GM23338 (cell line): ENCODE measurements at places on chromosomes 16 and 17. TPM values are rescaled to one million over a fixed set of nuclear protein-coding genes. Genes with fewer than 3 reads are reported as not detected.

DNA sequence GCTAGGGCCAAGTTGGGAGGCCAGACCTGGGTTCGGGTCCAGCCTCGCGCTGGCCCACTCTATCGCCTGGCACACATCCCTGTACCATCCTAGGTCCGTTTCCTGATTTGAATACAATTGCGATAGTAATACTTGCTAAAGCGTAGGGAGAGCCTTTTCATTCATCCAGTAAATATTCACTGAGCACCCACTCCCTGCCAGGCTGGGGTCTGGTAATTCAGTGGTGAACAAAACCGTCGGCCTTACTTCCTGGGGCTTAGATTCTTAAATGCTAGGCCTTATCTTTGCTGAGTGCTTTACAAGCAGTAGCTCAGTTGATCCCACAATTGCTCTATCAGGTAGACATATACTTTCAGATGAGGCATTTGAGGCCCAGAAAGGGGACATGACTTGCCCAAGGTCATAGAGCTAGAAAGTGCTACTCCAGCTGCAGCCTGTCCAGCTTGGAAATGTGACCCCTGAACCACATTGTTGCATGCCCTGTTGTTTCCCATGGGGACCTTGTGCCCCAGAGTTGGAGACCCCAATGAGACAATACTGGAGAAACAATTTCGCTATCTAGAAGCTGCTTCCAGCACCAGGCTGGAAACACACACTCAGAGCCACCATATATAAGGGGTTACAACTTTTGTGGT lies 691 bp downstream of the USB1 start:
- no peaks in the 10 kb centered on the region for H3K27me3 ChIP-seq
- peaks cover 13% of the 10 kb centered on the region for H3K36me3 ChIP-seq
- DNase-seq, result no peak
- H3K4me1 ChIP-seq, result peaks cover 8% of the 10 kb centered on the region
- H3K4me3 ChIP-seq, result peak overlapping the region; percentile 95

- no peak overlapping the region for H3K27ac ChIP-seq
- H3K36me3 ChIP-seq, result no peaks in the 10 kb centered on the region
- no peak for DNase-seq
- H3K27me3 ChIP-seq, result peaks cover 27% of the 10 kb centered on the region
- no peak overlapping the region for H3K4me3 ChIP-seq
Measured at GRCh38 chr17:47864791-47865216, 13.8 kb upstream of the SP6 start.

Gene ALOX12B
- 0.16 and 0.30 TPM in 2 replicates for polyA plus RNA-seq

GRCh38 chr16:11198828-11199227 lies 57.2 kb downstream of the SOCS1 start:
- no peak for DNase-seq
- no peaks in the 10 kb centered on the region for H3K36me3 ChIP-seq
- peaks cover 26% of the 10 kb centered on the region for H3K4me1 ChIP-seq
- H3K4me3 ChIP-seq, result no peak overlapping the region

DNA sequence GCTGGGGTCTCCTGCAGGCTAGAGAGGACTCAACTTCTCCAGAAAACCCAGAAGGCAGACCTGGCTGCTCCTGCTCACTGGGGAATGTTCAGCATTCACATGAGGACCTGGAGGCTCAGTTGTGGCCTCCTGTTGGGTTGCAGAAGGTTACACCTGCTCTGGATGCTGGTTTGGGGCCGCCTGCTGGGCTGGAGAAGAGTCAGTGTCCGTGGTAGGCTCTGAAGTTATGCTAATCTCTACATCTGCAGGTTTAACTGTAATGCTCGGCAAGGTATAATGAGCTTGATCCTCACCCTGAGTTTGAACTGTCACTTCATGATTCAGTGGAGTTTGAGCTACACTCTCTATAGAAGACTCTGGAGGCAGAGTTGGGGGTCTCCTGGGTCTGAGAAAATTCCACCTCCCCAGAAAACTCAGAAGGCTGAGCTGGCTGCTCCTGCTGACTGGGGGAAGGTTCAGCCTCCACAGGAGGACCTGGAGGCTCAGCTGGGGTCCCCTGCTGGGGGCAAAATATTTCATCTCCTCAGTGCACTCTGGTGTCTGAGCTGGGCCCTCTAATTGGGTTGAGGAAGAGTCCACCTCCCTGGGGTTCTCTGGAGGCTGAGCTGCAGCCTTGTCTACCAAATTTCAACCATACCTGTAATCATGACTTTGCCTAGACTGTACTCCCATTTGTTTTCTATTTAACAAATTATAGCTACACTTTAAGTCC lies 23.5 kb downstream of the RDM1 start:
- DNase-seq, result no peak
- H3K27me3 ChIP-seq, result no peaks in the 10 kb centered on the region

GRCh38 chr17:82325286-82326180 lies 8.0 kb downstream of the SECTM1 start:
- no peaks in the 10 kb centered on the region for H3K27me3 ChIP-seq
- no peak overlapping the region for H3K27ac ChIP-seq
- H3K36me3 ChIP-seq, result no peaks in the 10 kb centered on the region
- no peak for DNase-seq
- H3K4me3 ChIP-seq, result no peak overlapping the region

DNA sequence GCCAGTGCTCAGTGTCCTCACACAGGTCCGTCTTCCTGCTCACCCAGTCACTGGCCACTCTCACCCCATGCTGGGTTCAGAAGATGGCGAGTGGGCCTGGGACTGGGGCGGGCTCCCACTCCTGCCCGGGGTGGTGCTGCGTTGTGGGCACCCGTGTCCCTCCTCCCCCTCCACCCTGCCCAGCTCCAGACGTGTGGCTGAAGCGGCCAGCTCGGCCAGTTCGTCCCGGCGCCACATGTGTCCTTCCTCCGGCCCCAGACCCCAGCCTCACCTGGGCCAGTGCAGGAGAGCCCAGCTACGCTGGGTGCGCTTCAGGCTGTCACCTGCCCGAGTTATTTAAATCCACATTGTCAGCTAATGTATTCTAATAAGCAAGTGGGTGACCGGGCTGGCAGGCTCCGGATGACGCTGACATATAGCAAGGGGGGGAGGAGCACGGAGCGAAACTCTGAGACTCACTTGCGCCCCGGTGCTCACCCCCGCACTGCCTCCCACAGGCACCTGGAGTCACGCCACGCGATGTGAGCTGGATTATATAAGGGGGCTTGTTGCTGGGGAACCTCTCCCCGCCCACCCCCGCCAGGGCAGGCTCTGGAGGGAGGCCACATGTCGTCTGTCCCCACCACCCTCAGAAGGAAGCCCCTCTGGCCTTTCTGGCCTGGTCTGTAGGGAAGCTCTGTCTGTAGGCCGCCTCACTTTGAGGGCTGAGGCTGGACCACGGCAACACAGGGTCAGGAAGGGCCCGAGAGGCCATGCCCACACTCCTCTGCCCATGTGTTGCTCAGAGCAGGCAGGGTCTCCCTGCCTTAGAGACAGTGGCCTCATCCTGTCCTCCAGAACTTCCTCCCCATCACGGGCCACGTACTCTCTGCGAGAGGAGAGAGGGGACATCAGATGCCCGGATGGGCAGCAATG lies 7.1 kb upstream of the BAIAP2 start:
- DNase-seq, result no peak
- no peaks in the 10 kb centered on the region for H3K27me3 ChIP-seq
- no peaks in the 10 kb centered on the region for H3K36me3 ChIP-seq
- H3K27ac ChIP-seq, result no peak overlapping the region
- H3K4me3 ChIP-seq, result no peak overlapping the region

Gene CDH13
- polyA plus RNA-seq, result 1.2 and 1.6 TPM in 2 replicates

Gene TVP23B
- polyA plus RNA-seq, result 25.0 and 26.3 TPM in 2 replicates

GRCh38 chr17:75404731-75405364 lies 630 bp downstream of the GRB2 start:
- no peaks in the 10 kb centered on the region for H3K36me3 ChIP-seq
- peak overlapping the region; percentile 97 for H3K4me3 ChIP-seq

Gene CES5A
- not detected in 2 replicates for polyA plus RNA-seq

Gene TEKT5
- polyA plus RNA-seq, result not detected in 2 replicates

DNA sequence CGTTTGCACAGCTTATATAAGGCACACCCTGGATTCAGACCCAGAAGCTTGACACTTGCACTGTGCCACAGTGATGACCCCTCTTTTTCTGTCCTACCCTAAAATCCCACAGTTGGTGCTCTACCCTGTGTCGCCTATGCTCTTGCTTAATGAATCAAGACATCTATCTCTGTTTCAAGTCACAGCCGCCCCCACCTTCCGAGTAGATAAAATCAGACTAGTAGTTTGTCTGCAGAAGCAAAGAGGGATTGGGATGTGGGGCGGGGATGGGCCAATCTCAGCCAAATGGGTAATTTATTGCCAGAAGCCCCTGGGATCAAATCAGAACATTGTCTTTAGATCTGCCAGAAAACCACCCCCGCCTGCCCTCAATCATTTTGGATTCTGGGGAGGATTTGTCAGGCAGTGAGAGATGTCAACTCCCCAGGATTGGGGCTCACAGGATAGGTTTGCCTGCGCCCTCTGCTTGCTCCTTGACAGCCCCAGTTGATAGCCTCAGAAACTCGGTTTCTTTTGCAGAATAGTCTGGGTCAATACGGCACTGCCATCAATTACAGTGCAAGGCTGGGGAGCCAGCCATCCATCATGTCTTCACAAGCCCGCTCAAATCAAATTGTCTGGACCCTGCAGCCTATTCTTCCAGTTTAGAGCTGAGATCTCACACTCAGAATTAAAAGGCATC lies 520.8 kb downstream of the GRIN2A start:
- no peak overlapping the region for H3K27ac ChIP-seq
- no peak for DNase-seq
- H3K36me3 ChIP-seq, result peaks cover 4% of the 10 kb centered on the region
- no peaks in the 10 kb centered on the region for H3K27me3 ChIP-seq
- H3K4me3 ChIP-seq, result no peak overlapping the region

GRCh38 chr17:15929941-15930340 lies 15.0 kb upstream of the ADORA2B start:
- no peaks in the 10 kb centered on the region for H3K4me1 ChIP-seq
- no peaks in the 10 kb centered on the region for H3K27me3 ChIP-seq
- H3K27ac ChIP-seq, result no peak overlapping the region
- H3K36me3 ChIP-seq, result no peaks in the 10 kb centered on the region
- H3K4me3 ChIP-seq, result no peak overlapping the region

Gene B9D1
- polyA plus RNA-seq, result 28.6 and 35.2 TPM in 2 replicates

Gene GP1BA
- polyA plus RNA-seq, result 0.14 and 0.24 TPM in 2 replicates

Gene CSHL1
- polyA plus RNA-seq, result 0.44 TPM in 1 of 2 replicates, not detected in the other

DNA sequence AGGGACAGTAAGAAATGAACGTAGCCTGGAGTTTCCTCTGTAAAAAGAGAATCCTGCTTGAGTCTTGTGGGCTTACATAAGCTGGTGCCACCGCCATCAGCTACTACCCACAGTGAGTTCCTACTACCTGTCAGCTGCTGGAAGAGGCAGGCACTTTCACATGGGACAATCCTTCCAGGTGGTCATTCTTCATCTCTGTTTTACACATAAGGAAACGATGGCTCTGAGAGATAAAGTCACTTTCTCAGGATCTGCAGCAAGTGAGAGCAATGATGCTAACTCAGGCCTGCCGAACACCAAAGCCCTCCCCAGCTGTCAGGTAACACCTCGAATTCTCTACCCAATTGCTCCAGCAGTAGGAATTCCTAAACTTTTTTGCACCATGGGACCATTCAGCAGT lies 26.6 kb downstream of the PIK3R5 start:
- peaks cover 12% of the 10 kb centered on the region; the same call in 1 of the 2 replicates for H3K4me1 ChIP-seq
- H3K27ac ChIP-seq, result no peak overlapping the region
- H3K27me3 ChIP-seq, result no peaks in the 10 kb centered on the region
- no peak for DNase-seq
- no peak overlapping the region for H3K4me3 ChIP-seq
- H3K36me3 ChIP-seq, result no peaks in the 10 kb centered on the region

DNA sequence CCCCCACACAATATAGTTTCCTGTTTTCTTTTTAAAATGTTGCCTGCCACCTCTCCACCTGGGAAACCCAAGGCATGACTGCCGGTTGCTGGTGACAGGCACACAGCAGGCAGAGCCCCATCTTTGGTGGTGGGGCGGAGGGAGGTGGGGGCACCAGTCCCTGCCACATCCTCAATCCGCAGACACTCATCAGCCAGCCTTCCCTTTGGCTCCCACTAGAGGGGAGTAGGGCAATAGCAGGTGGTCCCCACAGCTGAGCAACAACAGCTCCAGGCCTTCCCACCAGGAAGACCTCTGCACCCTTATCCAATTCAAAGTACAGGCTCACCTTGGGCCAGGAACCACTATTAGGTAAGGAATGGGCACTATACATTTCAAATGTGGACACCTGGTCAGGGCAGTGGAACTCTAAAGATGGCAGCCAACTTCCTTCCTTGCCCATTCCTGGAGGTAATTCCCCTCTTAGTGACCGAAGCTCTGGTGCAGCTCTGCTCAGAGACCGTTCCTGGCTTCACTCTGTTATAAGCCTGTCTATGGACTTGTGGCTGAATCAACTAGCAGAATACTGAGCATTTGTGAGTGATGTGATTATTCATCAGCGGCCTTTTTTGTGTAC lies 13.9 kb downstream of the RECQL5 start:
- no peak overlapping the region for H3K27ac ChIP-seq
- H3K27me3 ChIP-seq, result no peaks in the 10 kb centered on the region
- DNase-seq, result peak; percentile 84
- no peak overlapping the region for H3K4me3 ChIP-seq

- H3K4me3 ChIP-seq, result no peak overlapping the region
- H3K27me3 ChIP-seq, result no peaks in the 10 kb centered on the region
Measured at GRCh38 chr16:10870808-10871156, 6.2 kb upstream of the CIITA start.

Gene PNMT
- 2.5 and 4.4 TPM in 2 replicates for polyA plus RNA-seq
